ENCODE measurements at places on chromosomes 7 and 10.

DNA sequence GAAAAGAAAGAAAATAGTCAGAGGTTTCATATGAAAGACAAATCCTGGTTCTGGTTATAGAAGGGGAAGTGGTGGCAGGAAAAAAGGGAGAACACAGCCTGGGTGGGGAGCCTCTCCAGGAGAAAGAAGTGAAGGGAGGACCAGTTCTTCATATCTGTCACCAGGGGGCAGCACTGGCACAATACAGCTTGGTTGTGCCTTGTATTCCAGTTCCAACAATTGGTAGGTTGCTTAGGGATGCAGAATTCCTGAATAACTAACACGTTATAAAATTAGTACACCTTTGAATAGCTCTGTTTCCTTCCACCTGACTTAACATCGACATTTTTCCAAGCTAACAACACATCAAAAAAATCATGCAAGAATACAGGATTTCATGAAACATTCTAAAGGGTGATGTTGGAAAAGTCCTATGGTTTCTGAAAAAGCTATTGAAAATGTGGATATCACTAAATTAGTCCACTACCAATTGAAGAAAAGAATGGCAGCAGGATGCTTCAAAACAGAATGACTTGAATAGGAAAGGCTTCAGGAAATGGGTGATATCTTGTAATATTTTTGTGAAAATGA lies 52.9 kb downstream of the CYP26A1 start:
- no peak for DNase-seq

- no peak for DNase-seq
Observed at GRCh38 chr10:61975391-61975932, 74.0 kb downstream of the ARID5B start.

GRCh38 chr7:44978511-44979366 lies at the start of gene MYO1G:
TSS of gene MYO1G (minus strand) at chr7:44979015. CDS start at chr7:44978961, 54 bp downstream.
- DNase-seq: no peak

- DNase-seq: no peak
Observed at GRCh38 chr7:39130857-39131526, 153.3 kb downstream of the POU6F2 start.

GRCh38 chr7:12929476-12930140 lies 242.2 kb downstream of the ARL4A start:
- no peak for DNase-seq

DNA sequence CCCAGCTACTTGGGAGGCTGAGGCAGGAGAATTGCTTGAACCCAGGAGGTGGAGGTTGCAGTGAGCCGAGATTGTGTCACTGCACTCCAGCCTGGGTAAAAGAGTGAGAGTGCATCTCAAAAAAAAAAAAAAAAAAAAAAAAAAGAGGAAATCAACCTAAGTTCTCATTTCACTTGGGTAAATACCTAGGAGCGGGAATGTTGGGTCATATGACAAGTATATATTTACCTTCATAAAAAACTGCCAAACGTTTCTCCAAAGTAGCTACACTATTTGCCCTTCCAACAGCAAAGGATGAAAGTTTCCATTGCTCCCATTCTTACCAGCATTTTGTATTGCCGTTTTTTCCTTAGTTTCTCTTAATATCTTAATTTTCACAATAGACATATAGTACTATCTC lies 9.8 kb downstream of the P4HA1 start:
- no peak for DNase-seq

DNA sequence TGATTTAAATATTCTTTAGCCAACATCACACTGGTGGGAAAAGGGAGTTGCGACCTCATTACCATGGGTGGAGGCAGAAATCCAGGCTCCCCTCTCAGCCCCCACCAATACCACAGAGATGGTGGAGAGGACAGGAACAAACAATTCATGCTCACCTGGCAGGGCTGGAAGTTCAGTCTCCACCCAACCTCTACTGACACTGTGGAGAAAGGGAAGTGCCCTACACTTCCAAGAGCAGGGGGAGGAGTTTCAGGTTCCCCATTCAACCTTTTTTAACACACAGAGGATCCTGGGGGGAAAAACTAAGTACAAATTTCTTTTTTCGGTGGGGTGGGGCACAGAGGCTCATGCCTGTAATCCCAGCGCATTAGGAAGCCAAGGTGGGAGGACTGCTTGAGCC lies 210.1 kb upstream of the KCTD7 start:
- no peak for DNase-seq

- no peak for DNase-seq
Observed at GRCh38 chr10:124464028-124464965, 2.7 kb downstream of the LHPP start.

DNA sequence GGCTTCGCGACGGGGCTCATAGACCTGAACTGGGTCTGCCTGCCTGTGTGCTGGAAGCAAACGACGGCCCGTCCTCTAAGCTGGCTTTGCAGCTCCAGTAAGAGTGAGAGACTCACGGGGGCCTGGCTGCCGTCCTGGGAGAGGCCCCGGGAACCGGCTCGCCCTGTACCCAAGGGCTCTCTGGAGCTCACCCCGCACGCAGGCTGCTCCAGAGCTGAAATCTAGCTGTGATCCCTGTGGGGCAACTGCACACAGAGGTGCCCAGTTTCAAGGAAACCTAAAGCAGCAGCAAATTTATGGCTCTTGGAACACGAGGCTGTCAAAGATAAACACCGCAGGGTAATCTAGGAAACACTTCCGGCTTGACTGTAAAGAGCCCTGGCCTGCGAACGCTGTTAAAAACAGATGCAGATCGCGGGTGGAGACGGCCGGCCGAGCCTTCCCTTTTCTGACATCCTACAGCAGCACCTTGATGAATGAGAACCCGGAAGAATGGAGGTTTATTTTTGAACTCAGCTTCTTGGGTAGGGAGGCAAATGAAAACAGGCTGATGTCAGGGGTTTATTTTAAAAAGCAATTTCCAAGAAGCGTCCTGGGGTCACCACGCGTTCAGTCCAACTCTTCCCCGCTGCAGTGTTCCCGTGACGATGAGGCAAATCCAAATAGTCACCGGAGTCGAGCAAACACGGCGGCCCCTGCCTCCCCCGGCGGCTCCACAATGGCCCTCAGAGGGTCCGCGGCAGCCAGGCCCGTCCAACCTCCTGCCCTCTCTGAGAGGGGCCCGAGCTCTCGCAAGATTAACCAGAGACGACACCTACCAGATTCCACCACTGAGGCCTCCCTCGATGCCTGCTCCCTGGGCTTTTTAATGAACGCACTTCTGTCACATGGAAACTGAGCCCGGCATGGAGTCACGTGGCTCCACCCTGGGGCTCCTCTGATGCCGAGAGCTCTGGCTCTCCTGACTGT lies 29.6 kb downstream of the AMZ1 start:
- no peak for DNase-seq

DNA sequence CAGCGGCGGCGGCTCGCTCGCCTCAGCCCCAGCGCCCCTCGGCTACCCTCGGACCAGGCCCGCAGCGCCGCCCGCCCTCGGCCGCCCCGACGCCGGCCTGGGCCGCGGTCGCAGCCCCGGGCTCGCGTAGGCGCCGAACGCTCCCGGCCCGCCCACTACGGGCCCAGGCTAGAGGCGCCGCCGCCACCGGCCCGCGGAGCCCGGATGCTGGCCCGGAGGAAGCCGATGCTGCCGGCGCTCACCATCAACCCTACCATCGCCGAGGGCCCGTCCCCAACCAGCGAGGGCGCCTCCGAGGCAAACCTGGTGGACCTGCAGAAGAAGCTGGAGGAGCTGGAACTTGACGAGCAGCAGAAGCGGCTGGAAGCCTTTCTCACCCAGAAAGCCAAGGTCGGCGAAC lies 18.2 kb upstream of the TSPAN33 start:
- DNase-seq: no peak

GRCh38 chr7:50292763-50293162 lies 11.8 kb upstream of the IKZF1 start:
- no peak for DNase-seq

DNA sequence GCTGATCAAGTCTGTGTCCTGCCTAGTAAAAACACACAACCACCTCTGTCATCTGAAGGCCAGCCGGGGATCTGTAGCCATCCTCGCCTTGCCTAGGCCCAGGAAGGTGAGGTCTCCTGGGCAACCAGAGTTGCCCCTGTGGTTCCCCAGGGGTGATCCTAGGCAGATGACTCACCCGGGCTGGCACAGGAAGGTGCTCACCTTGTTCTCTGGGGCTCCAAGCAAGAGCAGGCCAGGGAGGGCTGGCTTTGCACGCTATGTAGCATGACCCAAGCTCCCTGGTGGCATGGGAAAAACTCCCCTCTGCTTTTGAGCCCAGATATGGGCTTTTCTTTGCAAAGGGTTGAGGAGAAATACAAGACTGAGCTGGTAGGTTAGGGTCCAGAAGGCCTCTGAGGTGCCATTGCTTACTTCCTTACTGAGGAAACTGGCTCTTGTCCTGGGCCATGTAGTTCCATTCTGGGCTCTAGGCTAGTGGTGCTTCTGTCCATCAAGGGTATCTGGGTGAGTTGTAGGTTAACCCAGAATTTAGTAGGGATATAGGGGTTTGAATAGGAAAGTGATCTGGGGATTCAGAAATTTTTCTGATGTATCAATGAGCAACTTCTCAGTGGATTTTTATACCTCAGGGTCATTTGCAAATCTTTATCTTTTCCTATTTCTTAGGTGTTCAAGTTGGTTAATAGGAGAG lies 112.0 kb downstream of the NT5C2 start:
- DNase-seq: no peak

DNA sequence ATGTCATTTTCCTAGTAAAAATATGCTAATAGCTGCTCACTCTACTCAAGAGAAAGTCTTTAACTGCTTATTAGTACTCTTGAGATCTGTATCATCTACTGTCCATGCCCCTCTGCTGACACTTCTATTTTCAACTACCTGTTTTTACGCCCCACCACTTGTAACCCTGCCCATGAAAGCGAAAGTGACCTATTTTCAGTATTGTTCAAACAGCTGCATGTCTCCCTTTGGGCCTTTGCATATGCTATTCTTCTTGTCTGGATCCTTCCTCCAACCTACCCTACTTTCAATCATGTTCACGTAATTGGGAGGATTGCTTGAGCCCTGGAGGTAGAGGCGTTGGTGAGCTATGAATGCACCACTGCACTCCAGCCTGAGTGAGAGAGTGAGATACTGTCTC lies 1481.3 kb downstream of the GATA3 start:
- no peak for DNase-seq

- no peak for DNase-seq
Observed at GRCh38 chr10:100479037-100479436, 16.2 kb downstream of the WNT8B start.

- no peak for DNase-seq
Observed at GRCh38 chr10:133109711-133110110, 22.0 kb downstream of the ADGRA1 start.

DNA sequence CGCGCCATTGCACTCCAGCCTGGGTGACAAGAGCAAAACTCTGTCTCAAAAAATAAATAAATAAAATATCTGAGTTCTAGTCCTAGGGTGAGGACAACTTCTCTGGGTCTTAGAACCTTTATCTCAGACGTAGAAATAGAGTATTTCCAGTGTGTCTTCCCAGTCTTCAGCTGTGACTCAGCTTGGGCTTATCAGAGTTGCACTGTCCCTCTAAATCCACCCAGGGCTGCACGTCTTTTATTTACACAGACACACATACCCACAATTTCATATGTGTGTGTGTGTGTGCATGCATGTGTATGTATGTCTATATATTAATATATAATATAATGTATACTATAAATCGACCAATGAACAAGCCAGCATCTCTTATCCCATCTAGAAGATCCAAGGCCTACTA lies 13.0 kb upstream of the PDIA4 start:
- no peak for DNase-seq

DNA sequence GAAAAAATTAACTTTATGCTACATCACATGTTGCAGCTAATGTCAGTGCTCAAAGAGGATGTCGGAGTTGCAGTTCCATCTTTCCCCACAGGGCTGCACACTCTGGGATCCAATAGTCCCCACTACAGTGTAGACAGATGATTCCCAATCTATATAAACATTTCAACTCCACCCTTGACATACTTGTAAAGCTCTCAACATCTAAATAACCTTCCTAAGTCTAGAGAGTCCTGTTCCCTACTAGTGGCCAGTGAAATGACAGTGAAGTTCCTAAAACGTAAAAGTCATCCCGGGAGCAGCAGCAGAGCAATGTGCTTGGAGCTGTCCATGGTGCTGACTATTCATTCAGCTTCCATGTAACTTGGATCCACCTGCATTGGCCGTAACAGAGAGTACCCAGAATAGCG lies 145.1 kb downstream of the GRM8 start:
- DNase-seq: peak; percentile 56

GRCh38 chr7:98251231-98251600 lies 816 bp downstream of the TECPR1 start:
- peak; percentile 11 for DNase-seq

DNA sequence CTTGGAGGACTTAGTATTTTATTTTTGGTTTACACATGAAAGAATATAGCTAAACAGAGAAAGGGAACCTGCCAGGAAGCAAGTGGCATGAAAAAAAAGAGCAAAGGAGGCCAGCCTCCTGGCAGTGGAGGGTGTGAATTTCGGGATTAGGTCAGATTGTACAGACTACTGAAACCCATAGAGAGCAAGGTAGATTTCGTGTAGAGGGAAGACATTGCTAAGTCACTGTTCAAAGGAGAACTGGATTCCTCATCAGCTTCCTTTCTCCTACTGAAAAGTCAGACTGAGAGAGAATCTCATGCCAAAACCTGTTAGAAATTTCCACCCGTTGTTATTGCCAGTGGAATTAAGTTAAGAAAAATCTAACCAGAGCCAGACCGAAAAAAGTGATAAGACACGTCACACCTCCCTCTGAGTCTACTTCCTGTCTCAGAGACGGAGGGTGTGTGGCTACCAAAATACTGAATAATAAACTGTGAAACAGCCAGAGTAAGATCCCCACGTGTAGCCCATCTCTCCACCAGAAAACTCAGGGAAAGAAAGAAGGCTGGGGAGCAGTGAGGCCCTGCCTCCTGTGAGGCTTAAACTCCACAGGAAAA lies 118.8 kb downstream of the SKIDA1 start:
- no peak for DNase-seq

- no peak for DNase-seq
Observed at GRCh38 chr10:35927341-35927740, 285.2 kb upstream of the FZD8 start.

- no peak for DNase-seq
Observed at GRCh38 chr7:122919643-122920181, 33.5 kb upstream of the CADPS2 start.

DNA sequence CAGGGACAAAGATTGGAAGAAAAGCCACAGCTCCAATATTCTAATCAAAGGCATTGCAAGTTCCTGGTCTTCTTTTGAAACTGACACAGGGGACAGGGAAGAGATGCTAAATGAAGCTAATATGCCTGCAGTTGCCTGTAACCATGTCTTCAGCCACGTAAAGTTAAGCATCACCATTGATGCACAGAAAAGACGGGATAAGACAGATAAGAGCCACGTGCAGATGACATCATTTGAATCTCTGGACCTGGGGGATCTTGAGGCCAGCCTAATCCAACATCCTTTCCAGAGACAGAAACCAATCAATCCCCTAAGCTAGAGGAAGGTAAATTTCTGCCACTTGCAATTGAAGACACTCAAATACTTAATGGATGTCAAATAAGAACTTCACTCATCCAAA lies 93.4 kb downstream of the PIP4K2A start:
- no peak for DNase-seq

DNA sequence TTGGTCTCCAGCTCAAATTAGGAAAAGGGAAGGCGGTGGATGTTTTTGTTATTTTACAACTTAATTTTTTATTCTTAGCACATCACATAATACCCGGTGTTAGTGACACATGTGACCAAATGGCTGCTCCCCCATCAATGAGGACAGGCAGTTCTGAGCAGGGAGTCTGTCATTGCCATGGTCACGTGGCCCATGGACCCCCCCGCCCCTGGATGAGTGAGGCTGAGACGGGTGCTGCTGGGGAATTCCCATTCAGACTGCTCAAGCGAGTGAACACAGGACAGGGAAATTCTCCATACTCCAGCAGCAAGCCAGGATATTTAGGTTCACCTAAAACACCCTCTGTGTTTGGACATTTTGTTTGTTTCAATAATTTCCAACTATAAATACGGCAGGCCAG lies 34.7 kb upstream of the SLC35B4 start:
- no peak for DNase-seq

Data from pons (tissue), 1 donor.